ENCODE measurements at places on chromosomes 2 and 18. TPM values are rescaled to one million over a fixed set of nuclear protein-coding genes. Genes with fewer than 3 reads are reported as not detected.
A peak's percentile ranks its signal among the peaks of the same experiment; 100 is the strongest.

DNA sequence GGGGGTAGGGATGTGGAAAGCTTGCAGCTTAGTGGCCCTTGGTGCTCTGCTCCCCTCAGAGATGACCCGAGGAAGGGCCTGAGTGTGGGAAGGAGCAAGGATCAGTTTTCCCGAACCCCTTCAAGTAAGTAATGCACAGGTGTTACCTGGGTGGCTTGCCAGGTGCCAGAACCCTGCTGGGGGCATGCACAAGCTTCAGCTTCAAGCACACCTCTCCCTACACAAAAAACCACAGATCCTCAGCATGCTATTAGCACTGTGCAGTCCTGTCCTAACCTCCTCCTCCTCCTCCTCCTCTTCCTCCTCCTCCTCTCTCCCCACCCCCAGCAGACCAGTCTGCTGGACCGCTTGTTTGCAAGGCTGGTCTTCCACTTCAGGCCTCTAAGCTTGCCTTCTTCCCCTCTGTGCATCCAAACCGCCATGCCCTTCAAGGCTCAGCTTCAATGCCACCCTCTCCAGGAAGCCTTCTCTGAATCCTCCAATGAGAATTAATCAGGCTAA lies 114.8 kb downstream of the ACAA2 start:
- DNase-seq: no peak

The SLC11A1 gene
- total RNA-seq: 6.4 TPM

The FAM110C gene
- 3.3 TPM for total RNA-seq

- DNase-seq: no peak
Observed at GRCh38 chr2:119196301-119197125, 27.1 kb upstream of the STEAP3 start.

GRCh38 chr2:65919550-65920188 lies 487.3 kb upstream of the SPRED2 start:
- no peak for DNase-seq

The HOXD13 gene
- not detected for total RNA-seq

The NGEF gene
- total RNA-seq: 0.16 TPM

GRCh38 chr18:43772907-43773306 lies 495.6 kb upstream of the SYT4 start:
- peak; percentile 42 for DNase-seq

- DNase-seq: no peak
Observed at GRCh38 chr2:207533461-207534008, 3.8 kb downstream of the CREB1 start.

DNA sequence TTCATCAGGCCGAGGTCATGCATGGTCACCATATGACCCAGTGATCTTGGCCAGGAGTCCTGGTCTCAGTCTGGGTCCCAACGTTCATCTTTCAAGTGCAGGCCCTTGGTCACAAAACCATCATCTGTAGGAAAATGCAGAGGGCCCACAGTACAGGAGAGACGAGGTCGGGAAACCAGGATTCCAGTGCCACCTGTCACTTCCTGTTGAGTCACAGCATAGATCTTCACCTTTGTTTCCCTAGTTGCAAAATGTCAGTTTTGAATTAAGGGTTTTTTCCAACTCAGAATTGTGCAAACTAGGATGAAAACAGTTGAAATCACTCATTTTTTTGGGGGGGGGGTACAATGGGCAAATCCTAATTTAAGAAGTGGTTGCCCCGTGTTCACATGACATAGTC lies 162.2 kb downstream of the INSIG2 start:
- no peak for DNase-seq

DNA sequence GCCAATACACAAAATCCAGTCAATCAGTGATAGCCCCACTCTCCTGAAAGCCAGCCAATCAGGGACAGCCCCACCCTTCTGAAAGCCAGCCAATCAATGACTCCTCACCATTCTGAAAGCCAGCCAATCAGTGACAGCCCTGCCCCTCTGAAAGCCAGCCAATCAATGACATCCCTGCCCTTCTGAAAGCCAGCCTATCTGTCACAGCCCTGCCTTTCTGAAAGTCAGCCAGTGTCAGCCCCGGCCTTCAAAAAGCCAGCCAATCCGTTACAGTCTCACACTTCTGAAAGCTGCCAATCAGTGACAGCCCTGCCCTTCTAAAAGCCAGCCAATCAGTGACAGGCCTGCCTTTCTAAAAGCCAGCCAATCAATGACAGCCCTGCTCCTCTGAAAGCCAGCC lies 95.9 kb upstream of the HDAC4 start:
- no peak for DNase-seq

DNA sequence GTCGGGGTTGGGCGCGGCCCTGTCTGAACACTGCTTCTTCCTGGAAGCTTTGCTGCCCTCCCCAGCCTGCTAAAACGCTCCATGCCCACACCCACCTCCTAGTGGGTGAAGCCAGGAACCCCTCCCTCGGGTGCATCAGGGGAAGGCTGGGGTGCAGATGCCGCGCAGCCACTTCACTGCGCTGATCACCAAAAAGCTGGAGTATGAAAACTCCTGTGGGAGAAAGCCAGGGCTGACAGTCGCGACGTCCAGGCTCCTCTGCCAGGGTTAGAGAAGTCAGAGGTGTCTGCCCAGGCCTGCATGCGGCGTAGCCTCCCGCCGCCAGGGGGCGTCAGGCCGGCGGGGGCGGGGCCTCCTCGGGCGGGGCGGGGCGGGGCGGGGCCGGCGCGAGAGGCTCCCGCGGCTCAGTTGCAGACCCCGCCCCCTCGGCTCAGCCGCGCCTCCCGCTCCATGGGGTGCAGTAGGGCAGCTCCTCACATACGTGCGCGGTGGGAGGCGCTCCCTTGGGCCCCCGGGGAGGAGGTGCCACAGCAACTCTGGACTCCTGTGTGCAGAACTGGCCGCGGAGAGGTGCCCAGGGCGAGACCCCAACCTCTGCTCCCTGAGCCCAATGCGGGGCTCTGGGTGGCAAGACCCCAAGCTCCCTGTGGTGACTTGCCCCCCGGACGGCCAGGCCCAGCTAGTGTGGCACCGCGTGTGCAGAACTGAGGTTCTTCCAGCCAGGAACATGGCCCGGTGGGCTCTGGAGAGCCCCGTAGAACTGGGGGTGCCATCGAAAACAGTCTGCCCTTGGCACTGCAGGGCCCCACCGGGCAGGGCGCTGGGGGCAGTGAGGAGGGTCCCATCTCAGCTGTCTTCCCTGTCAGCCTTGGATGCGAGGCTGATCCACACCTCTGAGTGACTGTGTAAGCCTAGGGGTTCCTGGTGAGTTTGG lies 1.8 kb upstream of the RNPEPL1 start:
- peak; percentile 95 for DNase-seq

DNA sequence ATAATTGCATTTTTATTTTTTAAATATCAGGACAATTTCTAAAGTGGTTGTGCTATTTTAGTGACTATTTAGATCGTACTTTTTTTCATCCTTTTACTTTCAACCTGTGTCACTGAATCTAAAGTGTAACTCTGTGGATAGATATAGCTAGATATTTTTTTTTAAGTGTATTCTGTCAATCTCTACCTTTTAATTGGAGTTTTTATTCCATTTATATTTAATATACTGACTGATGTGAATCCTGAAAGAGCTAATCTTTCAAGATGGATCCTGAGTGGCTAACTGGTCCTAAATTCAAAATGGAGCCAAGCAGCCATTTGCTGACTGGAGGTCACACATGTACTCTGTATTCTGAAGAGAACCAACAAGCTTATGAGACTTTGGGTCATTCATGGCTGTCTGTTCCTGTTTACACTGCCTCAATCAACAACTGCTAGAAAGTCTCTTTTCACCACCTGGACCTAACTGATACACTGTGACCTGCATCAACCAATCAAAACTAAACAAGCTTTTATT lies 4.6 kb upstream of the PSMD14 start:
- DNase-seq: no peak

The ACOXL gene
- not detected for total RNA-seq

DNA sequence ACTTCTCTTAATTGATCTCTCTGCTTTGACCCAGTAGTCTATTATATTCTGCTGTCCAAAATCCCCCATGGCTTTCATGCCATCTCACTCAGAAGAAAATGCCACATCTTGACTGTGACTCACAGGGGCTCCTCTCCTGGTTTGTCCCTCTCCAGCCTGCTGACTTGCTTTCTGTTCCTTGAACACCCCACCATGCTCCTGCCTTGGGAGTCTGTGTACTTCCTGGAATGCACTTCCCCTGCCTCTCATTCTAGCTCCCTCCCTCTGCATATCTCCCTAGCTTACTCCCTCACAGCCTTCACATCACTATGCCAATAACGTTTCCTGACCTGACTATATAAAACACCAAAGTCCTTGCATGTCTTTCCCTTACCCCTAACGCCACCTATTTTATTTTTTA lies 167.2 kb downstream of the TRIB2 start:
- no peak for DNase-seq

DNA sequence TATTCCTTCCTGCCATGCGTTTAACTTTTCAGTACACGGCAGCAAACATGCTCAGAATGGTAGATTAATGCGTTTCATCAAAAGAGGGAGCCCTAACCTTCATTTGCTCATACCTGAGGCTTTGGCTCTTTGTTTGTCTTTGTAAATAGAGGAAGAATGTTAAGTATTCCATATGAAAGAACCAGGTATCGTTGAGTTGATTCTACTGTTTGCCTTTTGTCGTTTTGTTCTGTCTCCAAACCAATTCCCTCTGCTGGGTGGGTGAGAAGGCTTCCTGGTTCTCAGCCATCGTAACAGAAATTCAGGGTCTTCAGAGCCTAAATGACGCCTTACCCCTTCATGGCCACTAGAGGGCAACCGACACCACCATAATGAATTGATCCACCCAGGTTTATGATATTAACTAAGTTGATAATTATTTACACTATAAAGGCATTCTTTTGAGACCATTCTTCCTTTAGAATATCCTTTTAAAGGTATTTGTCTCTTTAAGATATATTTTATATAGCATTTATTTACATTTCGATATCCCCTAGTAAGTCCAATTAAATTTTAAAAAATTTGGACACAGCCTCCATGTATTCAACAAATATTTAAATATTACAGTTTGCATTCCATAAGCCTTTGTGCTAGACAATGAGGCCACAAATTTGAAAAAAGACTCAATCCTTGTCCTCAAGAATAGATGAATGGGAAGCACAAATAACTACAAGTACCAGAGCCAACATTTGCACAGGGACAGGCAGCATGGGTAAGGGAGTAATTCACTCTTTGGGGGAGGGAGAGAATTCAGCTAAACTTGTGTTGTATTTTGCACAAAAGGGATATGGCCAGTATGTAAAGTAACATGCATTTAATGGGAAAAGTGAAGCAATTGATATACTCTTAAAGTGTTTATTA lies 48.1 kb downstream of the TIMM21 start:
- DNase-seq: no peak

DNA sequence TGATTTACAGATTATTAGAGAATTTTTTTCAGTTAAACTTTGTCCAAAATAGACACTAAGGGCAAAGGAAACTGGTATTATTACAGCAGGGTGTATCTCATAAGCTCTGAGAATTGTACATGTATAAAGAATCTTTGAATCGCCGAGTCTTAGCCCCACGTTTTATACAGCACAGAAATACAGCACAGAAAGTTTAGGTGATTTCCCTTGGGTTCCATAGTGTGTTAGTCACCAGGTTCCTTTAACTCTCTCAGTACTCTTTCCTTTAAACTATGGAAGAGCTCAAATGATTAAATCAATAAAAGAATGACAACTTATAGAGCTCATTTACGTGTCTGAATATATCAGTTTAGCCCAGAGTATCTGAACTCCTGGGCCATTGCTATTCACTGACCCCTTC lies 256.8 kb downstream of the NEDD4L start:
- DNase-seq: no peak

The NR4A2 gene
- total RNA-seq: 0.88 TPM

The PID1 gene
- total RNA-seq: 7.8 TPM

DNA sequence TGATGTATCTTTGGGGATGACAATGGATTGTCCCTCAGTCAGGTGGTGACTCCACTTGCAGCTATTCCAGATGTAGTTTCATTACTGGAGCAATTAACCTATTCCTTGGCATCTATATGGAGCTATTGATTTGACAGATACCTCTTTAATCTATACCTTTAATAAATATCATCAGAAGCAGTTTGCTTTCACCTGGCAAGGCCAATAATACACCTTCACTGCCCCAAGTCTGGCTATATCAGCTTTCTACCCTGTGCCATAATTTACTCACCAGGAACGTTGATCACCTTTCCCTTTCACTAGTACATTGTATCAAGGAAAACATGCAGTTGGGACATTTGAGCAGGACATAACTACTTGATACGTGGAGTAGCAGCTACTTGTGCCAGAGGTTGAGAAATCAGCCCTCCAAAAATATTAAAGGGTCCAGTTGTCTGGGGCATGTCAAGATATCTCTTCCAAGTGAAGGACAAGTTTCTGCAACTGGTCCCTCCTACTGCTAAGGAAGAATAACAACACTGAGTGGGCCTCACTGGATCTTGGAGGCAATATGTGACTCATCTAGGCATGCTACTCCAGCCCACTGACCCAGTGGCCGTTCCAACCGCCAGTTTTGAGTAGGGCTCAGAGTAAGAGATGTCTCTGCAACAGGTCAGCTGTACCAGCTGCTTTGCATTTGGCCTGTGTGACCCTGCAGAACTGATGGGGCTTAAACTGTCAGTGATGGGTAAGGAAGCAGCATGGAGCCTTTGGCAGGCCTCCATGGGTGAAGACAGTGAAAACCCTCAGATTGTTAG lies 67.0 kb downstream of the PSMG2 start:
- no peak for DNase-seq

DNA sequence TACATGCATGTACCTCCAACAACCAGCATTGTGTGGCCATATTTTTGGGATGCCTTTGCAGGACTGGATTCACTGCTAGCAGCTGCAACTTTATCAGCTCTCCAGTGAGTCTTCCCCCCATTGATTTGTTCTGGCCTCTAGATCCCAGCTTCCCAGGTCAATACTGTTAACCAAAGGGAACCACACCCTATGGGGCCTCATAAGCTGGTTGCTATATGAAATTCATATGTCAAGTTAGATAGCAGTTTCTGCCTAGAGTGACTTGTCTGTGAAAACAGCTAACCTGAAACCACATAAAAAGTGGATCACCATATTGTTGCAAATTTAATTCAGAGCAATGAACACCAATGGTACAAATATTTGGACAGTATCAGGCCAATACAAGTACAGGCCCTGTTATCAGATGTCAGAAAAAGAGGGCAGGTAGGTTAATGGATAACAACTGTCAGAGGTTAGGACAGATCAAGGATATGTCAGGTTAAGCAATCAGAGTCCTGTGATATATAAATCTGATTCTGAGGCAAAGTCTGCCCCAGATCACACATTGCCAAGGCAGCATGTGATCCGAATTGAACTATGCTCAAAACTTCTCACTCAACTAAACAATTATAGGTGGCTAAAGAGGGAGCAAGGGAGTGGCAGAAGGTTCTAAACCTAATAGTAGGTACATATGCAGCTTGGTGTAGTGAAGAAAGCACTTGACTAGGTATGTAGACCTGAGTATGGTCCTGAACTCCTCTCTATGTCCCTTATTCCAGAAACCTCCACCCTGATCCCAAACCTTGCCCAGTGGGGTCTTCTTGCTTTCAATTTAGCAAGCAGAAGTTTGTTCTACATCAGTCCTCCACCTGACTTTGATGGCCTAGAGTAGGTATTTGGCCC lies 310.2 kb upstream of the STON1 start:
- no peak for DNase-seq

GRCh38 chr18:58175122-58175785 lies 131.2 kb downstream of the NEDD4L start:
- no peak for DNase-seq

The TFCP2L1 gene
- 0.14 TPM for total RNA-seq

The TMEM214 gene
- total RNA-seq: 31.4 TPM

GRCh38 chr2:232085826-232086425 lies 124.4 kb downstream of the DIS3L2 start:
- no peak for DNase-seq

The HRH4 gene
- total RNA-seq: 0.33 TPM
